Umbilical cord (tissue), 2 donors: ENCODE measurements at places on chromosomes 5 and 9. TPM values are rescaled to one million over a fixed set of nuclear protein-coding genes. Genes with fewer than 3 reads are reported as not detected.

- DNase-seq = peak; percentile 70
These were observed 13.7 kb upstream of the DAB2IP start for GRCh38 chr9:121637713-121638220.

Gene CNTFR
- total RNA-seq = not detected

GRCh38 chr9:34887841-34888240 lies 70.2 kb upstream of the PHF24 start:
- DNase-seq = no peak

DNA sequence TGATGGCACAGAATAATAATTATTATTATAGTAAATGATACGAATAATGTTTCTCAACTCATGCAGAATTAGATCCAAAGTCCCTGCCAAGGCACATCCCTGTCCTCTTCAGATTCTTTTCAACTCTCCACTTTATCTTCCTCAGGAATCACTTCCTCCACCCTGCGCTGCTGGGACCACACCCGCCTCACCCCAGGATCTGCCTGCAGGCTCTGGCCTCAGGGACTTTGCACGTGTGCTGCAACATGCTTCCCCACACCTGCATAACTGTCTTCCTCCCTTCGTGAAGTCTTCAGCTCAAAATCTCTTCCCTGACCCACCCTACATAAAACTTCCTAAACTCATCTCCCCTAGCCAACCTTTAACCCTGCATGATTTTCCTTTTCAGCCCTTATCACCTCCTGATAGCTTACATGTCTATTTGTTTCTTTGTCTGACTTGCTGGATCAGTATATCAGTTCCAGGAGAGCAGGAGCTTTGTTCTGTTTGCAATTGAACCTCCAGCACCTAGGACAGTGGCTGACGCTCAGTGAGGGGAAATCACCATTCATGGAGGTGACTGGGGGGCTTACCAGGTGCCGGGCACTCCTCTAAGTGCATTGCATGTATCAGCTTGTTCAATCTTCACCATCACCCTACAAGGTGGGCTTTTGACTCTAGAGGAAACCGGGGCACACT lies 47.5 kb upstream of the EGFLAM start:
- DNase-seq = no peak

DNA sequence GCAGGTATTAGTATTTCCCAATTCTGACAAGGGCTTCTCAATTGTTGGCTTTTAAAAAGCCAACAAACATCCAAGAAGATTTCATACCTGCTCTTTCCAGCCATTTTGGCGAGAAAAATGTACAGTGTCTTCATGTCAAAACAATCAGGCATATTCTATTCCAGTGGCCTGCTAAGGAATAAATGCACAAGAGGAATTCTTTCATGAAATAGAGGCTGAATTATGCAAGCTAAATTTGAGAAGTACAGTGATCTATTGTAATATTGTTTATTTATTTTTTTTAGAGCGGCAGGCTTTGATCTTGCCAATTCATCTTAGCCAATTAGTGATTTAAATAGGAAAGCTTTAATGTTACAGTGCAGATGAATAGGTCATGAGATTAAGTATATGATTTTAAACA lies 49.3 kb downstream of the NLN start:
- DNase-seq = no peak

Gene TAS2R1
- total RNA-seq = 0.72 TPM

GRCh38 chr5:135821061-135821801 lies 13.2 kb upstream of the SLC25A48 start:
- DNase-seq = no peak

Gene IL17B
- total RNA-seq = not detected
